Adrenal gland (tissue), 19 donors: ENCODE measurements at places on chromosomes 16 and 17. TPM values are rescaled to one million over a fixed set of nuclear protein-coding genes. Genes with fewer than 3 reads are reported as not detected.

DNA sequence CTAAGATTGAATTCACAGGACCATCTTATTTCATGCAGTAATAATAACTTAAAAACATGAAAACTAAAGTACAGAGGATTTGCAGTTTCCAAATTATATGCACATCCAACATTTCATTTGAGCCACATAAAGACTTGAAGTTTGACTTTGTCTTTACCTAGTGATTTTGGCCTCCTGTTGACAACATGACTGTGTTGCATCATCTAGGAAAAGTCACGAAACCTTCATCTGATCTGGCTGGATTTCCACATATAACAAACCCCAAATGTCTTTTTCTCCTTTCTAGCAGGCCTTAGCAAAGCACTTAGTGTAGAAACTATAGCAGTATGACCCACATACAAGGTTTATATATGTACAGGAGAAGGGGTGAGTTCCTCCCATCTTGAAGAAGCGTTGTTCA lies 406.5 kb upstream of the CDH5 start:
- H3K27ac ChIP-seq, result no peak overlapping the region
- no peaks in the 10 kb centered on the region for H3K27me3 ChIP-seq
- DNase-seq, result no peak
- no peaks in the 10 kb centered on the region for H3K36me3 ChIP-seq
- H3K4me1 ChIP-seq, result no peaks in the 10 kb centered on the region
- H3K4me3 ChIP-seq, result no peak overlapping the region

DNA sequence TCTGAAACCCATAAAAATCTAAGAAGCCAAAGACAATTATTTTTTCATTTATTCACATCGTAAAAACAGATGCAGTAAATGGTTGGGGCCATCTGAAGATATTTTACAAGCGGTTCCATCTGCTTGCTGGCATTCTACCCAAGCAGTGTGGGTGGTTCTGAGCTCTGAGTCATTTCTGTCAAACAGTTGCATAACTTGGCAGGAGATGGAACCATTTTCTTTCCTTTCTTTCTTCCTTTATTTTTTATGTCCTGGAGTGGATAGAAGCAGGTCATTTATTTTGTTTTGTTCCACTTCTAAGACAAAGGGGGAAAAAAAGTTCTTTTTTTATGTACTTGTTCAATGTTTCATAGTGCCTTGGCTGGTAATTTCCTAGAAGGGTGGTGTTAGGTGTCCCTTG lies 1151.9 kb upstream of the GOT2 start:
- no peak overlapping the region for H3K27ac ChIP-seq
- DNase-seq, result peak; percentile 42
- no peaks in the 10 kb centered on the region for H3K27me3 ChIP-seq
- no peaks in the 10 kb centered on the region for H3K4me1 ChIP-seq

GRCh38 chr16:10936272-10936984 lies 5.8 kb downstream of the DEXI start:
- peaks cover 90% of the 10 kb centered on the region for H3K4me1 ChIP-seq
- no peaks in the 10 kb centered on the region for H3K27me3 ChIP-seq
- no peak for DNase-seq

DNA sequence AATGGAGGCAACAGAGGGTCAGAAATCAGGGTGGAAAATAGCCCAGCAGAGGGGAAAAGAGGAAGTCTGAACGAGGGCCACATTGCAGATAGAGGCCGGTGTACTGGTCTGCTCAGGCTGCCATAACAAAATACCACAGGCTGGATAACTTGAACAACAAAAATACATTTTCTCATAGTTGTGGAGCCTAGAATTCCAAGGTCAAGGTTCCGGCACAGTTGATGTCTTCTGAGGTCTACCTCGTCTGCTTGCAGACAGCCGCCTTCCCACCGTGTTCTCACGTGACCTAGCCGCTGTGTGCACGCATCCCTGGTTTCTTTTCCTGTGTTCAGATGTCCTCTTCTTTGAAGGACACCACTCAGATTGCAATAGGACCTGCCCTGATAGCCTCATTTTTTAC lies 249.4 kb downstream of the WWOX start:
- H3K4me3 ChIP-seq, result no peak overlapping the region
- no peak overlapping the region for H3K27ac ChIP-seq
- no peak for DNase-seq
- no peaks in the 10 kb centered on the region for H3K4me1 ChIP-seq
- H3K27me3 ChIP-seq, result no peaks in the 10 kb centered on the region

The TNS4 gene
- not detected for total RNA-seq

DNA sequence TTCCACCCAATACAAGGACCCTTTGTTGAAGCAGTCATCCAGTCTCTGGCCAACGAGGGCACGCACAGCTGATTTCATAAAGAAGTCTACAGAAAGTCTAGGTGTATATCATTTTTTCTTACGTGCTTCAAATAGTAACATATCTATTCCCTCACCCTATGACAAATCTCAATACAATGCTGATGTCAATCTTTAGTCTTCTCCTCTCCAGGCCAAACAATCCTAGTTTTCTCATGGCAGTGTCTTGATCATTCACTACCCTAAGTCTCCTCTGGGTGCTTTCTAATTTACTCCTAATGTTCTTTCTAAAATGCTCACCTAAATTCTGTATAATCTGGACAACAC lies 92.6 kb downstream of the CACNG1 start:
- H3K36me3 ChIP-seq, result no peaks in the 10 kb centered on the region
- no peaks in the 10 kb centered on the region for H3K27me3 ChIP-seq
- no peak for DNase-seq
- H3K27ac ChIP-seq, result no peak overlapping the region
- H3K4me3 ChIP-seq, result no peak overlapping the region

GRCh38 chr16:89880477-89881367 lies 7.3 kb downstream of the TCF25 start:
- H3K27me3 ChIP-seq, result no peaks in the 10 kb centered on the region
- H3K4me3 ChIP-seq, result no peak overlapping the region
- peaks cover 60% of the 10 kb centered on the region for H3K36me3 ChIP-seq

- no peak overlapping the region for H3K27ac ChIP-seq
- H3K4me1 ChIP-seq, result peaks cover 19% of the 10 kb centered on the region
- DNase-seq, result no peak
- no peak overlapping the region for H3K4me3 ChIP-seq
- H3K36me3 ChIP-seq, result no peaks in the 10 kb centered on the region
Measured at GRCh38 chr17:67435786-67436185, 58.7 kb downstream of the PITPNC1 start.

DNA sequence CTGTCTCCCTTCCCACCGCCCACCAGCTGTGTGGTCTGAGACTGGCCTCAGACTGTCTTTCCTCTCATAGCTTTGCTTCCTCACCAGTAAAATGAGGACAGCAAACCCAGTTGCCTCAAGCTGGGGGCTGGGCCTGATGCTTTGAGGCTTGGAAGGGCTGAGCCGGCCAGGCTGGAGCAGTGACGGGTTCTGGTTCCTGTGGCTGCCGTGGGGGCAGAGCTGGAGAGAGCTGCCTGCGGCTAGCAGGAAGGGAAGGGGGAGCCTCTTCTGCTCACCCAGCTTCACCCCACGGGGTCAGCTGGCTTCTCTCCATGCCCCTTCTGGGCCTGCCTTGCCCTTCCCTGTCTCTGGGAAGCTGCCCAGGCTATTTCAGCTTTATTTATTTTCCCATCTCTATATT lies 23.7 kb downstream of the LASP1 start:
- H3K4me3 ChIP-seq, result no peak overlapping the region
- peak overlapping the region; percentile 57 for H3K27ac ChIP-seq
- DNase-seq, result peak; percentile 55
- H3K36me3 ChIP-seq, result peaks cover 64% of the 10 kb centered on the region
- H3K4me1 ChIP-seq, result peaks cover 35% of the 10 kb centered on the region
- no peaks in the 10 kb centered on the region for H3K27me3 ChIP-seq

DNA sequence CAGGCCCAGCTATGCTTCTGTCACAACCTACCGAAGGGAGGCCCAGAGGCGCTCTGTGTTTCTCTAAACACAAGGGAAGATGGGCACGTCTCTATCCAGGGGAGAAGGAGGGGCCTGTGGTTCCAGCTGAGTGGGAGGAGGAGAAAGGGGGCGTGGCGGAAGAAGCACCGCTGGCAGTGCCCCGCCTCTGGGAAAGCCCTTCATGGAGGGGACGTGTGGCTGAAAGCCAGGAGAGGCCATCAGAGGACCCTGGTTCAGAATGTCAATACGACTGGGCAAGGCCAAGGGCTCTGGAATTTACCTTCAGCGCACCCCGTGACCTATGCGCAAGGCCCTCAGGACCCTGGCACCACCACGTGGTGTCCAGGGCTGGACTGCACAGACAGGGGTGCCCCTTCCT lies 12.3 kb upstream of the SLC38A8 start:
- DNase-seq, result no peak
- H3K27ac ChIP-seq, result peak overlapping the region; percentile 61
- no peaks in the 10 kb centered on the region for H3K36me3 ChIP-seq
- peaks cover 15% of the 10 kb centered on the region for H3K4me1 ChIP-seq
- no peaks in the 10 kb centered on the region for H3K27me3 ChIP-seq

- no peaks in the 10 kb centered on the region for H3K36me3 ChIP-seq
- no peaks in the 10 kb centered on the region for H3K27me3 ChIP-seq
- peaks cover 16% of the 10 kb centered on the region for H3K4me1 ChIP-seq
- no peak overlapping the region for H3K4me3 ChIP-seq
- H3K27ac ChIP-seq, result no peak overlapping the region
Measured at GRCh38 chr17:10802496-10803284, 1.2 kb downstream of the TMEM238L start.

- no peaks in the 10 kb centered on the region for H3K36me3 ChIP-seq
- no peak overlapping the region for H3K4me3 ChIP-seq
- no peak overlapping the region for H3K27ac ChIP-seq
- H3K27me3 ChIP-seq, result no peaks in the 10 kb centered on the region
Measured at GRCh38 chr16:10501016-10501607, 79.3 kb downstream of the EMP2 start.

DNA sequence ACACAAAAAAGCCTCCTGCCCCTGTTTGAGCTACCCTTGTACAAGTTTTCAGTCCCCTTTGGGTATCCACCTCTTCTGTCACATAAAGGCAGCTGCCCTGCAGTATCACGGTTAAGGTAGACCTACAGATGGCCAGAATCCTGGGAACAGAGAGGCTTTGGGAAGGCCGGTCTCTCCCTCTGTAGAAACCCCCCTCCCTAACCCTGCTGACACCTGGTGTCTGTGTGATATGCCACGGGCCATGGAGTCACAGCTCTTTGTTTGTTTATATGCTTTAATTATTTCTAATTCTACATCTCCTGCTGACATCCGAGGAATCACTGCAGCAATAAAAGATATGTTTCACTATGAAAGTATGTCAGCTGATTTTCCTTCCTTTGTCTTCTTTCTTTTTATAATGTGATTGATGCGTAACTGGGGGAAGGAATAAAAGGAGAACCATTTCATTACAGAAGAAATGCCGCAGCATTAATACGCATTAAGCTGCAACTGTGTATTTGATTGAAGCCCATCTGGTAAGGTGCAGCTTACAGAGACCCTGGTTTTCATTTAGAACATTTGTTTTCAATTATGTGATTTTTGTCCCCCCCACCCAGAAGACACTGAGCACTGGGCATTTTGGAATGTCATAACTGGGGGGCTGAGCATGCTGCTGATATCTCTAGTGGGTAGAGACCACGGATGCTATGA lies 142.1 kb downstream of the SLC39A11 start:
- no peaks in the 10 kb centered on the region for H3K27me3 ChIP-seq
- no peak overlapping the region for H3K27ac ChIP-seq
- no peaks in the 10 kb centered on the region for H3K36me3 ChIP-seq
- no peak overlapping the region for H3K4me3 ChIP-seq
- peaks cover 19% of the 10 kb centered on the region for H3K4me1 ChIP-seq

The TLCD3B gene
- not detected for total RNA-seq

GRCh38 chr17:70076189-70076588 lies 1.2 kb downstream of the KCNJ16 start:
- H3K4me3 ChIP-seq, result no peak overlapping the region
- no peak overlapping the region for H3K27ac ChIP-seq
- H3K36me3 ChIP-seq, result no peaks in the 10 kb centered on the region
- DNase-seq, result no peak
- no peaks in the 10 kb centered on the region for H3K4me1 ChIP-seq

GRCh38 chr17:32141258-32141657 lies 1.0 kb upstream of the RHOT1 start:
- peak overlapping the region; percentile 97 for H3K27ac ChIP-seq
- peaks cover 27% of the 10 kb centered on the region for H3K4me1 ChIP-seq
- no peaks in the 10 kb centered on the region for H3K36me3 ChIP-seq
- H3K4me3 ChIP-seq, result peak overlapping the region; percentile 61

The SSTR5 gene
- total RNA-seq, result 0.79 TPM

The KCNH6 gene
- total RNA-seq, result not detected

The CAPN15 gene
- 42.9 TPM for total RNA-seq
